ENCODE measurements at places on chromosomes 1 and 21.

GRCh38 chr1:173360487-173361063 lies 116.6 kb upstream of the PRDX6 start:
- no peak for DNase-seq

- DNase-seq = no peak
Observed at GRCh38 chr1:30032302-30032701, 691.1 kb downstream of the MATN1 start.

DNA sequence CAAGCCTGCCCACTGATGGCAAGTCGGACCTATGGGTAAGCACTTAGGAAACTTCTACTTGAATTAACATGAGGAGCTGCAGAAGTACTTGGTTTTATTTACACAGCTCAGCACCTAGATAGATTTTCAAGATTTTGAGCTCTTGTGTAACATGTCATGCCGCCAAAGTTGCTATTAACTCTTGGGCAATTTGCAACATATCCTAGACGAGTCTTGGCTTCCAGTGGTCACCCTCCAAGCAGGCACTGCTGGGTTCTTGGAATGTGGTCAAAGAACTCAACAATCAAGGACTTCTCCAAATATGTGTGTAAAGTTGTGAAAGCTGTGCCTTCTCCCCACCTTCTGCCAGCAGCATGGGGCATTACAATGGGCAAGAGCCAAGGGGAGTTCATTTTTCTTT lies 17.8 kb upstream of the GUCA2B start:
- DNase-seq = no peak

GRCh38 chr1:214658785-214659184 lies 55.8 kb downstream of the CENPF start:
- no peak for DNase-seq

DNA sequence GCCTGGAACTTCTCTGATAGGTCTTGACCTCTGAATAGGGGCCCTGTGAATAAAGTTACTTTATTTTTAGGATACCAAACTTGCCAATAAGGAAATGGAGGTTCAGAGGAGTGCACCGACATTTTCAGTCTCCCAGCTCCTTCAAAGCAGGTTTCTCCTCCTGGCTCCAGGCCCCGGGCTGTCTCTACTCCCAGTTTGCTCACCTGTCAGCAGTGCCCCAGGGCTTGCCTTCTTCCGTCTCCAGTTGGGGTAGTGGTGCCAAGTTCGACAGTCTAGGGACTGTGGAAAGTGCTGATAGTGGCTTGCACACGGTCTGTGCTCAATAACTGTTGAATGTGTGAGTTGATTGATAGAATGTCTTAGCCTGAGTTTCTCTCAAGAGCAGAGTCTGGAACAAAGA lies 149.2 kb downstream of the ACTL8 start:
- DNase-seq = no peak

- DNase-seq = no peak
Observed at GRCh38 chr1:47031059-47031458, 7.6 kb downstream of the CYP4X1 start.

GRCh38 chr1:241716915-241717656 lies 65.0 kb downstream of the WDR64 start:
- no peak for DNase-seq

DNA sequence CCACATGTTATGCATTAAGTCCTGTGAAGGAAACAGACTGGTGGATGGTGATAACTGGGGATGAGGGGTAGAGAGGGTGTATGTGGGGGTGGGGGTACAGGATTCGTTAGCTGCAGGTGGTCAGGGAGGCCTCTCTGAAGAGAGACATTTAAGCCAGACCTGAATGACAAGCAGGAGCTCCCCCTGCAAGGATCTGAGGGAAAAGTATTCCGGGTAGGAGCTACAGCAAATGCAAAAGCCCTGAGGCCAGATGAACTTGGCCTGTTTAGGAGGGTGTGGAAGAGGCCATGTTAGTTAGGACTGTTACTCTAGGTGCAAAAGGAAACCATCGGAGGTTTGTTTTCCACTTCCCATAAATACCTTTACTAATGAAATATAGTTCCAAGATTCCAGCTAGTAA lies 9.9 kb downstream of the ARHGEF10L start:
- DNase-seq = no peak

DNA sequence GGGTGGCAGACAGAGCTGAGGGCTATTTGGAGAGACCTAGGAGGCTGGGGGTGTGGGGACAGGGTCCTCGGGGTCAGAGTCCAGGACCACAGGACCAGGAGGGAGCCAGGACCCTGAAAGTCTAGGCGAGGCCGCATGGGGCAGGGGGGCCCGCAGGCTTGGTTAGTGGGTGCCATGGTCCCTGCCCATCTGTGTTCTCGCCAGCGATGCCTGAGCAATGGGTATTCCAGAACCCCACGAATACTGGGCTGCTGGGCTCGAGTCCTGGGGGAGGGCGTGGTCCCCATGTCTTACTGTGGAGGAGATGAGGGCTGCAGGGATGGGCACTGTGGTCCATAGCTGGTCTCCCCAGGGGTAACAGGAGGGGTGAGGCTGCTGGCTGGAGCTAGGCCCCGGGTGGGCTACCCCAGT lies 2.0 kb downstream of the KRTAP10-6 start:
- no peak for DNase-seq

DNA sequence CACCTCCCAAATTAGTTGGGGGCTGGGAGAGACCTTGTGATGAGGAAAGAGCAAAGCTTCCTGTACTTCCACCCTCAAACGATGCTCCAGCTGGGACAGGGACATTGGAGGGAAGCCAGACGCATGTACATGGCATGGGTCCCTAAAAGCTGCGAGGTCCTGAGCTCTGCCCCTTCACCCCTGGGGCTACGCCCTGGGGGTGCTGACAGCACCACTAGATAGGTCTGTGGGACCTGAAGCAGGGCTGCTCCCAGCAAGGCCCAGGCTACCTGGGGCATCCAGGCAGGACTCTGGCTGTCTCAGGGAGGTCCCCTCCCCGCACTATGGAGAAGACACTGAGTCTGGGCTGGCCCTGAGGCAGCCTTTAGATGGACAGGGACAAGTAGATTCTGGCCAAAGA lies 83.4 kb downstream of the DMRTB1 start:
- no peak for DNase-seq

DNA sequence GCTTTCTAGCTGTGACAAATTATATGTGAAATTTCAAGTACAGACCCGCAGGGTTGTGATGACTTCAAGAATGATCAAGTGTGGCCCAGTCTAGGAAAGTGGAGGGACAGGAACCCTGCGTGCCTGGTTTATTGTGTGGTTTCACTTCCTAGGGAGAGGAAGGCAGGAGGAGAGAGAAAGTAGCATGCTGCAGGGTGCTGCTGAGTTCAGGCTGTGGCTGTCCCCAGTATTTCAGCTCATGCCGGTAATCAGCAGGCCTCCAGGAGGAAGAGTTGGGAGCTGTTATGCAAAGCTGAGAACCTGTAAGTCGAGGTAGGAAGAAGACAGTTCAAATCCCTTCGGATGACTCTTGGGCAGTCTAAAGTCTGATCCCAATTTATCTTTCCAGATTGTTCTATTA lies 140.4 kb downstream of the ROR1 start:
- no peak for DNase-seq

DNA sequence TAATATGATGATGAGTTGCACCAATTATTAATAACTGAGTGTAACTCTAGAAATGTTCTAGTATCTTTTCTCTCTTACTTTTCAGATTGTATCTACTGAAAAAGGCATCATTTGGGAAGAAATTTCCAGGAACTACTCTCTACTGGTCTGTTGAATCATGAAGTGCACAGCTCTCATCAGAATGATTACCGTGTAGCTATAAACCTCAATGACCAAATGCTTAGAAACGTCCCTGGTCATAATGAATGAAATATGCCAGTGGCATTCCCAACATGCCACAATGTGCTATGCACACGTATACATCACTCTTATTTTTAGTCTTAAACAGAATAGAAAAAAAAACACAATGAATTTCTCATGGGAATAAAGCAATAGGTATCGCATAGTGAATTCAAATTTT lies 534.3 kb upstream of the OLFM3 start:
- DNase-seq = no peak

GRCh38 chr1:80083892-80084291 lies 1077.4 kb upstream of the ADGRL4 start:
- DNase-seq = no peak

DNA sequence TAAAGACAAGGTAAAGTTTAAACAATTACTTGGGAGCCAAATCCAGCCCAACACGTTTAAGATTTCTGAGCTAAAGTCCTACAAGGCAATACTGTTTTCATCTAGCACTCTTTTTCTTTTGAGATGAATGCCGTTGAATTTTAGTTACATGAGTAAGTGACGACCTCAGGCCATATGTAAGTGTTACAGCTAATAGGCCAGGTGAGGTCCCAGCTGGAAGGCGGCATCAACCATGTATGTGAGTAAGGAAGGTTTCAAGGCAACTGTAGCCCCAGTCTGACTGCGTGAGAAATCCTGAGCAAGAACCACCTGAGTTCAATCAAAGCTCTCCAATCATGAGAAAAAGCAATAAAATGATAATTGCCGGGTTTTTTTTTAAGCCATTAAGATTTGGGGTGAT lies 41.5 kb upstream of the EGLN1 start:
- DNase-seq = no peak

GRCh38 chr1:209999005-209999404 lies 61.0 kb downstream of the SYT14 start:
- DNase-seq = no peak

DNA sequence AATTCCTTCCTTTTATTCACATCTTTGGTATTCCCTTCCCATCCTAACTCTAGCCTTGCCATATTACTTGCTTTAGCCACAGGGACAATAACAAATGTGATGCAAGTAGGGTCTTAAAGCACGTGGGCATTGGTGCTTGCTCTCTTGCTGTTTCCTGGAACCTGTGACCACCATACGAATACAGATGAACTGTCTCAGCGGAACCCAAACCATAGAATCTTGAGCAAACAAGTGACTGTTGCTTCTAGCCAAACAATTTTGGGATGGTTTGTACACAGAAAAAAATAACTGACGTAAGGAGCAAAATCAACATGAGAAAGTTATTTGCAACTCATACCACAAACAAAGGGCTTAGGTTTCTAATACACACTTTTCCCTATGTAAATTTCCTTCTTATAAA lies 15.2 kb upstream of the VTCN1 start:
- DNase-seq = no peak

DNA sequence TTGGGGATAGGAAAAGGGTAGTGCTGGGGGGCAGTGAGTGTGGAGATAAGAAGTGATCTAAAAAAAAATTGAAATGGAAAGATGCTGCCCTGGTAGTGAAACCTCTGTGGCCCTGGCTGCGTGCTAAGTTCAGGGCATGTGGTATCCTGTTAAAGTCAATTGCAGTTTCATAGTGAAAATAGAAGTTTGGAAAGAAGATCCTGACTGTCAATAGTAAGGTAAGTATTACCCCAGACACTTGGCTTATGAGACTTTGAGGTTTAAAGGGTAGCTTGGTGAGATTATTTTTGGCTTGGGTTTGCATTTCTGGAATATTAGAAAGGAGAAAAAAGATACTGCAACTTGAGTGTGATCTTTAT lies 6.8 kb downstream of the ARID1A start:
- DNase-seq = no peak

- no peak for DNase-seq
Observed at GRCh38 chr1:189305279-189305678, 1172.4 kb downstream of the BRINP3 start.

- DNase-seq = no peak
Observed at GRCh38 chr1:150161747-150162581, 12.2 kb downstream of the PLEKHO1 start.

GRCh38 chr1:93317207-93317606 lies 28.5 kb upstream of the DR1 start:
- DNase-seq = no peak

DNA sequence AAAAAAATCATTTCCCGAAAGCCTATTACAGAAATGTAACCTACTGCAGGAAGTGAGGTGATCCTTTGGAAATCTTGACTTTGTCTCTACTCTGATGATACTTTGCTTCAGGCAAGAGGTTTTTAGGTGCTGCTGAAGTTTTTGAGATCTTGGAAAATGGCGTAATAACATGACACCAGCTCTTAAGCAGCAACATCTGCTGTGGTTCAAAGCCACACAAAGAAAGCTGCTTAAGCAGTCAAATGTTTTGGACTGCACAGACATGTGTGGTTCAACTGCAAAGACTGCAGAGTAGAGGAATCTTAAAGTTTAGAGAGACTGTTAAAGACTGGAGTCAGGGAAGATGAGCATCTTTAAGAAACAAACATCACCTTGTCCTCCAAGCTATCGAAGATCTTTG lies 139.0 kb downstream of the RASAL2 start:
- DNase-seq = no peak

DNA sequence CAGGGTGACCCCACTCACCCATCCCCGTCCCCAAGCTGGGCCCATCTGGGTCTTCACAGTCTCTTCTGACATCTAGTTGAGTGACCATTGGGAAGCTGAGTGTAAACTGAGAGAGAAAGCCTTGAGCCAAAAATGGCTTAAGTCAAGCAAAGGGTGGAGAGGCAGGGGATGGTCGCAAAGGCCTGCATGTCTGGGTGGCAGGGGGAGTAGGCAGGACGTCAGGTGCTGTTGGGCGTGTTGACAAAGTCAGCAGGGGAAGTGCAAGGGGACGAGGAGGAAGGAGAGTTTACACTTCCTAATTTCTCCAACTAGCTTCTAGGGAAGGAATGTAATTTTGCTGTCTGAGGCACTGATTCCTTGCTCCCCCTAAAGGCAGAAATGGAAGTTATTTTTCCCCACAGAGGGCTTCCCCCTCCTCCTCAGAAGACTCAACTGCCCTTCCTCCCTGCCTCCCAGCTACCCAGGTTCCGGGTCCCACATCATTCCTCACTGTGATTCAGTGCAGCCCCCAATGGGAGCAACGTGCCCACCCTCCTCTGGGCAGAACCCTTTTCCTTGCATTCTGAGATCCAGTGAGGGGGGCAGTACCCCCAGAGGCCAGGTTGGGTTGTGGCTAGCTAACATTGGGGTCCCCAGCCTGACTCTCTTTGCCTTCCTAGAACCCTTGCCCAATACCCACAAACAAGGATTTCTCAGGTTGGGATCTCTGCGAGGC lies 1.2 kb upstream of the ADORA1 start:
- no peak for DNase-seq

- DNase-seq = no peak
Observed at GRCh38 chr1:19405195-19405760, 80.1 kb downstream of the CAPZB start.

GRCh38 chr1:98705591-98705990 lies 44.1 kb downstream of the SNX7 start:
- DNase-seq = no peak

Measured in stimulated activated CD4-positive, alpha-beta T cell treated with anti-CD3 and anti-CD28 coated beads, Interleukin-15, amount 100 ng/mL, for 1 hour (primary cell).